Posterior vena cava (tissue), 2 donors: ENCODE measurements at places on chromosomes 3 and 15. TPM values are rescaled to one million over a fixed set of nuclear protein-coding genes. Genes with fewer than 3 reads are reported as not detected.

The STAC gene
- total RNA-seq: 2.7 TPM

The KNSTRN gene
- 8.4 TPM for total RNA-seq

The NPAP1 gene
- total RNA-seq: not detected

The KCTD6 gene
- total RNA-seq: 7.5 TPM

The CTXN2 gene
- total RNA-seq: not detected

The ITPKA gene
- total RNA-seq: 0.28 TPM

The VPS13C gene
- total RNA-seq: 93.0 TPM

The PTX3 gene
- 12.9 TPM for total RNA-seq

The ARHGAP31 gene
- 26.5 TPM for total RNA-seq

The TMEM207 gene
- not detected for total RNA-seq

The C3orf85 gene
- not detected for total RNA-seq

The EIF4E3 gene
- total RNA-seq: 40.8 TPM

The CACNA2D2 gene
- total RNA-seq: 2.6 TPM

The FBXW12 gene
- not detected for total RNA-seq

The FETUB gene
- total RNA-seq: 0.79 TPM

The GOLGA6A gene
- not detected for total RNA-seq

The PGBD4 gene
- 1.2 TPM for total RNA-seq

The CCR1 gene
- 12.0 TPM for total RNA-seq

The LRRN1 gene
- total RNA-seq: 0.65 TPM

The TRIM42 gene
- not detected for total RNA-seq

The SLC12A8 gene
- 0.69 TPM for total RNA-seq

The IL17RD gene
- total RNA-seq: 22.9 TPM

The UCN2 gene
- not detected for total RNA-seq

The SKOR1 gene
- 0.51 TPM for total RNA-seq

The SLC22A14 gene
- total RNA-seq: 0.38 TPM

The GABRG3 gene
- not detected for total RNA-seq

The DUOXA2 gene
- not detected for total RNA-seq

The FSD2 gene
- not detected for total RNA-seq

The SLCO3A1 gene
- 26.6 TPM for total RNA-seq

The LRRC49 gene
- 10.2 TPM for total RNA-seq

The OR4F6 gene
- total RNA-seq: not detected

The KNG1 gene
- total RNA-seq: 0.14 TPM

The SERPINI2 gene
- total RNA-seq: not detected

The ZNF502 gene
- 5.8 TPM for total RNA-seq

The C2CD4A gene
- total RNA-seq: not detected

The ACTRT3 gene
- total RNA-seq: 2.4 TPM

The KLHDC8B gene
- 29.8 TPM for total RNA-seq

The DNAH12 gene
- total RNA-seq: 0.19 TPM

The ZNF619 gene
- total RNA-seq: 4.7 TPM
